Stimulated activated CD8-positive, alpha-beta memory T cell treated with anti-CD3 and anti-CD28 coated beads, Interleukin-2, amount 100 ng/mL, for 1 hour (primary cell): ENCODE measurements at places on chromosomes 2 and 18.

DNA sequence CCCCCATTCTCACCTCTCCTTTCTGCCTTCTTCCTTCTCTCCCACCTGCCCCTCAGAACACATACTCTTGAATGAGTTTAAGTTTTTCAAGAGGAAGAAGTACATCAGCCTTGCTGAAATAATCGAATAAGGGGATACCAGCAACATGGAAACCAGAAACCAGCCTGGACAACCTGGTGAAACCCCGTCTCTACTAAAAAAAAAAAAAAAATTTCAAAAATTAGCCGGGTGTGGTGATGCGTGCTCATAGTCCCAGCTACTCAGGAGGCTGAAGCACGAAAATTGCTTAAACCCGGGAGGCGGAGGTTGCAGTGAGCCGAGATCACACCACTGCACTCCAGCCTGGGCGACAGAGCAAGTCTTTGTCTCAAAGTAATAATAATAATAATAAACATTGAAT, 75.0 kb upstream of the SLC1A4 start:
- no peak for DNase-seq

DNA sequence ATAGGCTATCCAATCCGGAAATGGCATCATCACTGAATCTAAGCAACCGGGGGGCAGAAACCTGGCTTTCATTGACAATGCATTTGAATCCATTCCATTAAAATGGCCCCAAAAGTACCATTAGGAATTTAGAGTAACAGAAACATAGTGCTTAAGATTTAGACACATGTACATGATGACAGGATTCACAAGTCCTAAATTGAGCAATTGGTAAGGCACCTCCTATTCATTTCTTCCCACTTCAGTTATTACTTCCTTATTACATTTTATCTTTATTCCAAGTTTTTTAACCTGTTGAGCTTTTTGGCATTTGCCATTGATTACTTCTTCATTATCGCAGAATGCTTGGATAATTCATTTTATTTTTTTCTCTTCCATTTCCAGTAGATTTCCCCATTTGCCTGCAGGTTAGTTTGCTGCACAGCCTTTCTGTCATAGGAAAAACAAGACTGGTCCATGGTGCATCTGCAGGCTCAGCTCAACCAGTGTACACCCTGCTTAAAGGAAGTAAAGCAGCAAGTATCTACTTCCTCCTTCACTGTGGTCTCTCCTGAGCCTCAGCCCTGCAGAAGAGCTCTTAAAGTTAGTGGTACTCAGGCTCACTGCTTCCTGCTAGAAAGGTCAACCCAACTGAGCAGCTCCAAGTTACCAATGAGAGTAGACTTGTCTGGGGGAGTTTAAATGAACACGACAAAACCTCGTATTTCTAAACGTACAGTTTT, 89.2 kb downstream of the DOCK10 start:
- DNase-seq: no peak

GRCh38 chr2:64214281-64215115, 70.3 kb upstream of the PELI1 start:
- DNase-seq: no peak

- DNase-seq: no peak
Observed at GRCh38 chr2:240225660-240226475, 85.4 kb upstream of the OTOS start.

DNA sequence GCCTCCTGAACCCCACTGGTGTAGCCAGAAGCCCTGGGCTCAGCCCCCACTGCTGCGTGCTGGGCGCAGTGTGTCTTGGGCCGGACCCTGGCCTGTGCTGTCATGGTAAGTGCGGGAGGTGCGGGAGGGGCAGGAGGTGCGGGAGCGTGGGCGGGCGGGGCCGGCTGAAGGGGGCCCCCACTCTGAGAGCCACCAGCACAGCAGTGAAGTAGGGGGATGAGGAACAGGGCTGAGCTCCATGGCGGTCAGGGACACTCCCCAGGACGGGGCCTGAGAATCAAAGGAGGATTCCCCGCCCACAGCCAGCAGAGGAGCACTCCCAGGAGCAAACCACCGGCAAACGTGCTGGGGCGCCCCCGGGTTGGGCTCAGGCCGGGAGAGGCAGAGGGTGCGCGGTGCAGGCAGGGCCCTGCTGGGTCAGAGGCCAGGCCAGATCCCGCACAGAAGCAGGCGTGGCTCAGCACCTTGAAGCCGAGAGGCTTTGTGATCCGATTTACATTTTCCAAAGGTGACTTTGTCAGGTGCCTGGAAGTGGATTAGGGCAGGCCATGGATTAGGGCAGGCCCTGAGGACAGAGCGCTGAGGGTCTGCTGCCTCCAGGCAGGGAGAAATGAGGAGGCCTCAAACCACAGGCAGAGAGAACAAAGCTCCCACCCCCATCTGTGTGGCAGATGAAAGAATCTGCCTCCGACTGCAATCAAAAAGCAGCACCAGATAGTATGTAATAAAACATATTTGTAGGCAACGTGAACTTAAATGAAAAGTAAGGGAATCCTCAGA, 152.0 kb upstream of the RAB6C start:
- no peak for DNase-seq

DNA sequence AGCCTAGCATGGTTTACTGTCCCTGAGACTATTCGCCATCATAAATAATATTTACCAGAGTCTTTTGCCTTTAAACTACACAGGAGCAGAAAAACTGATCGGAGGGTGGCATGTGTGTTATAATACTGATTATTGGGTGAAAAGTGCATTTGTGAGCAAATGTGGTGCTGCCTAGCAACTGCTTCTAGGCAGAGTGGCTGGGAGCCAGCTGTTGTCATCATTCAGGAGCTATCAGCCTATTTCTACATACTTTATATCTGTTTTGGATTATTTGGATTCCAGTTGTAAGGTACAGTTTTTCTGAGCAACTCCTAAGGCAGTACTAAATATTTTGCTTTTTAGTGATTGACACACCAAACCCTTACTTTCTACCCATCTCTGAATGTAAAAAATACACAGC, 75.0 kb upstream of the MSTN start:
- no peak for DNase-seq

DNA sequence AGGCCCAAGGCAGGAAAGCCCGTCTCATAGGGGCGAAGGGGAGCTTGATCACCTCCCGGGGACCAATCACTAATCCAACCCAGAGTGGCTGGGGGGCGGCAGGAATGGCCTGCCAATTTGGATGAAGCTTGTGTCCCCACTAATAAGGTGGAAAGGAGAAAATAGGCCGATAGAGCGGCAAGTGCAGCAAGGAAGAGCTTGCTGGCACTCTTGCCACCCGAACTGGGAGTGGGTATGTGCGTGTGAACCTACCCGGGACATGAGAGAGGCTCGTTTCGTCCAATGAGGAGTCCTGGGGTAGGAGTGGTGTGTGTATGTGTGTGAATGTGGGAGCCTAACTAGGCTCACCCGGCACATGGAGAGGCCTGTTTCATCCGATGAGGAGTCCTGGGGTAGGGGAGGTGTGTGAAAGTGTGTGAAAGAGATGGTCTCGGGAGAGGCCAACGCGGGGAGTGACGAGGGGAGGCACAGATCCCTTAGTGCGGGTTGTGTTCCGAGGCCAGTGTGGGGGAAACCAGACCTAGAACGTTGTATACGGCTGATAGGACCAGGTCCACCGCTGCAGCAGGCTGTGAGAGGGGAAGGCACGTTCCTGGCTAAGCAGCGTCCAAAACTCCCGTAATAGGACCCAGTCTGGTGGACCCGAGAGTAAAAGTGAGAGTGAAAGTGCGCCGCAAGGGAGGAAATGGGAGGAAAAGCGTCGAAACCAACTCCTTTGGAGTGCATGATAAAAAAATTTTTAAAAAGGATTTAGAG, 47.1 kb upstream of the SELENOI start:
- peak; percentile 1 for DNase-seq

DNA sequence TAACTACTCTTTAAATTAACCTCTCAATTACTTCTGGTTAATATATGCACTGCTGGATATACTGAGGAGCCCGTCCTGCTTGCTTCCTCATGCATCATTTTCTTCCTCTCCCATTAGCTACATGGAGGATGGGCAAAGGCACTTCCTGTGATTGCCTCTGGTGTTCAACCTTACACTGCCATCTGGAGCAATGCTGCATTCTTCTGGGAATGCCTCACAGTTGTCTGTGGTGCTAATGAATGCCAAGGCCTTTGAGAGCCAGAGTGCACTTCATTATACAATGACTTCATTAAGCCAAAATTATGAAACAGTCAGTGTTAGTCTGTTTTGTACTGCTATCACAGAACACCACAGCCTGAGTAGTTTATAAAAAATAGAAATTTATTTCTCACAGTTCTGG, 134.8 kb upstream of the DOCK10 start:
- no peak for DNase-seq

DNA sequence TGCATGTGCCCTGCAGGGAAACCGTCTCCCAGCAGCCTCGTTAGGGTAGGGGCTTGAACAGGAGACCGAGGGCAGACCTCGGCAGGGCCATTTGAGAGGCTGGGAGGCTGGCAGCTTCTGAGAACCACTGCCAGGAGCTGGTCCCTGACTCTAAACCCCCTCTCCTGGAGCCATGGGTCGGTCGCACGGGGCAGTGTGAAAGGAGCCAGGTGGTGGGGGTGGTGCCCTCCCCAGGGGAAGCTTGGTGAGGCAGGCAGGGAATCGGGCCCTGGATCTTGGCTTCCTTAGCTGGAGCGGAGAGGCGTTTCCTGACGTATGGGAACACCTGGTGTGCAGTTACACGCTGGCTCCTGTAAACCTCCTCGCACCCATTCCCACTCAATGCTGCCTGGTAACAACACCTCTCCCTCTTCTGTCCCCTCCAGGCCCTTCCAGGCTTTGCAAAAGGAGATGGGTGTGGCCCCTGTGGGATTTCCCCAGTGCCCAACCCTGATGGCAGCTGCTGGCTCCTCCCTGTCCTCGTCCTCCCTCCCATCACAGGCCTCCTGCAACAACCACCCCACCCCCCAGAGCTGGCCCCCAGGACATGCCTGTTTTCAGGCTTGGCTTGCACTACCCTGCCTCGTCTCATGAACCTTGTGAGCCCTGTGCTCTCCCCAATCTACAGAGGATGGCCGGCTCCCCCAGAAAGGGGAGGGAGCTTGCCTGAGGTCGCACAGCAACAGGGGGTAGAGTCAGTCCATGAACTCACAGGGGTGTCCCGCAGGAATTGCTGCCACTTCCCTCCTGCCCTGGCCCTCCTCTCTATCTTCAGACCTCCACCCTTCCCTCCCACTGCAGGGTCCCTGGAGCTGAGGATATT, 24.4 kb downstream of the ADRA2B start:
- DNase-seq: no peak

DNA sequence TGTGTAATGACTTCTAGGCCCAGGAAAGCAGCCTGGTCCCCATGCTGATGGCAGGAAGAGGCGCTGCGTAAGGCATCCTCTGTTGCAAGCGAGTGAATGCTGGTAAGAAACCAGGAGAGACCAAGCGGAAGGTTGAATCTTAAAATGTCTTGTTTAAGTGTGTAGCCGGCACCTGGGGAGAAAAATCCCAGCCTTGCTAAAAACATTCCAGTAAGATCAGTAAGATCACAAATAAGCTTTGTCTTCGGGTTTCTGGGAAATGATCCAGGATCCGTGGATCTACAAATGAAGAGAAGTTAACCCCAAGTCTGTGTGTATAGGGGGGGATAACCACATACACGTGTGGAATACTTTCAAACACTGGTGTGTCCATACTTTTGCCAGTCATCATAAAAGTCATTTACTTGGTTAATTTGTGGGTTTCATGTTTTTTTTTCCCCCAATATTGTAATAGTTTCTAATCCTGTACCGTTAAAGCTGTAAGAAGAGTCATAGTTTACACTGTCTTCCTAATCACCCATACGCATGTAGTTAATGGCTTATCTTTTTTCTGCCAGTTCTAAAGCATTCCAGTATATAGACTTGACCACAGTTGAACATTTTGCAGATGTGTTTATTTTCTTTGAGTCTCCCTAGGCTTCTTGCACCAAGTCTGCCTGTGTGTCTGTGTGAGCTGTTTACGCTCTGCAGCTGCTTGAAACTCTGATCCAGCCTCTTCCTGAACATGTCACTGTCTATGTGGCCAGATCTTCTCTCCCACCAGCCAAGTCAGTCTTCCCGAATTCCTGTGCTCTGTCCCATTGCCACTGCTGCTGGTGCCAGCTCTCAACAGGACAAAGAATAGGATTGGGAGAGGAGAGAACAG, 135.9 kb upstream of the ARL4C start:
- no peak for DNase-seq

DNA sequence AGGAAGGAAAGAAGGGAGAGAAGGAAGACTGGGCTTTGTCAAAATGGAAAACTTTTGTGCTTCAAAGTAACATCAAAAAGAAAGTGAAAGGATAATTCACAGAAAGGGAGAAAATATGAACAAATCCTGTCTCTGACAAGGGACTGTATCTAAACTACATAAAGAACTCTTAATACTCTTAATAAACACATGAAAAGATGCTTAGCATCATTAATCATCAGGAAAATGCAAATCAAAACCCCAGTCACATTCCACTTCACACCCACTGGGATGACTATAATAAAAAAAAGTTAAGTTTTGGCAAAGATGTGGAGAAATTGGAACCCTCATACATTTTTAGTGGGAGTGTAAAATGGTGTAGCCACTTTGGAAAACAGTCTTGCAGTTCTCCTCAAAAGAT, 11.8 kb upstream of the ZFP36L2 start:
- no peak for DNase-seq

DNA sequence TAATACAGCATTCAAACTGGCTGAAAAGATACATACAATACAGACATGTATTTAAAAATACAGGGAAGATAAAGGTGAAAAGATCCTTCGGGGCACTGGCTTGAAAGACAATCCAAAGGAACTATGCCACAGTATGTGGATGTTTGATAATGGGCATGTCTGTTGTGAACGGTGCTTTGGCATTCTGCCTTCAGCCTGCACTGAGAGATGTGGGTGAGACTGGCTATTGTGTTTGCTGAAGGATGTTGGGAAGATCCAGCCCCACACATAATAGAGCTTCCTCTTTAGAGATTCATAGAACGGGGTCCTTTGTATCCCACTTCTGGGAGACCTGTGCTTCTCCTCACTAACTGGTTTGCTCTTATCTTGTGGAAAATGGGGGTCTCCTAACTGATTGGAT, 65.1 kb upstream of the CXCR4 start:
- no peak for DNase-seq

GRCh38 chr2:26243470-26244308, 743 bp downstream of the HADHA start:
- DNase-seq: no peak

- DNase-seq: no peak
Observed at GRCh38 chr2:239589270-239589825, 188.5 kb upstream of the HDAC4 start.

GRCh38 chr2:109447776-109448175, 166.0 kb downstream of the SEPTIN10 start:
- no peak for DNase-seq

GRCh38 chr2:134224005-134224404, 29.9 kb upstream of the MGAT5 start:
- DNase-seq: no peak

GRCh38 chr2:129302106-129302505, 677.4 kb upstream of the RAB6C start:
- DNase-seq: no peak
